Keratinocyte (primary cell): ENCODE measurements at places on chromosomes 16 and 17. TPM values are rescaled to one million over a fixed set of nuclear protein-coding genes. Genes with fewer than 3 reads are reported as not detected.

DNA sequence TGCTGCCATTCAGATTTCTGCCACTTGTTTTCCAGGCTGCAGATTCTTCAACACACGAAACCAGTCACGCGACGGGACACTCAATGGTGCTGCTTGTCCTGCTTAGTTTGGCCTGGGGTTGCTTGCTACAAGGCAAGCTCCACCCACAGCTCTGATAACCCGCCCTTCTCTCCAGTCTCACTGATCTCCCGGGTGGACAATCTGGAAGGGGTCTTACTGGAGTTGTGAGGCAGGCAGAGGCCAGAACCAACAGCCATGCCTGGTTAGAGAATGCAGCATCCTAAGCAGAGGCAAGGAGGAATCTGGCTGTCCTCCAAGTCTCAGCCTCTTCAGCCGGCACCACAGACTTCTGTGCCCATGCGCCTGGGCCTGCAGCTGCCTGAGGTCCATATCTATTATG lies 119.1 kb downstream of the KCNJ12 start:
- no peak overlapping the region for H3K27ac ChIP-seq
- no peak for DNase-seq
- H3K4me3 ChIP-seq, result no peak overlapping the region
- H3K36me3 ChIP-seq, result no peaks in the 10 kb centered on the region
- no peaks in the 10 kb centered on the region for H3K4me1 ChIP-seq
- peaks cover 5% of the 10 kb centered on the region for H3K27me3 ChIP-seq

DNA sequence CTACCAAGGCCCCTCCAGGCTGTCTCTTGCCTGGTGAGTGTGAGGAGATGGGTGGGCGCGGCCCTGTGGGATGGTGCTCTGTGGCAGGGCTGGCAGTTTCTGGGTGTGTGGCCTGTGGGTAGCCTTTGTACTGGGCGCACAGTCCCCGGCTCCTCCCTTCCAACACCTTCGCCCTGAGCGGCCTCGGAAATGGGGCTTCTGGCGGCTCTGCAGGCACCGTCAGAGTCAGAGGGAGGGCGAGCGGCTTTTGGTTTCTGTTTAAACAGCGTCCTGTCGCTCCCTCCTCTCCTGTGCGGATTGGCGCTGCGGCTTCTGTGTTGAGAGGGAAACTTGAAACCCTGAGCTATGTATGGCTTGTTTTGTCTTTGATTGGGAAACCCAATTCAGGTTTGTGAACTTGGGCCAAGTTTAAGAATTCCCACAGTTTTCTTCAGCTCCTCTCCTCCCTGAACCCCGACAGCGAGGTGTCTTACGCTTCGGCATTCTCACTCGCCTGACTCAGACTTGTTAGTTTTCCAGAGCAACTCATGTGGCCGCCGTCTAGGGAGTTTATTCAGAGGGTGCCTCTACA lies 8.3 kb upstream of the ZNF750 start:
- H3K27ac ChIP-seq, result no peak overlapping the region
- H3K27me3 ChIP-seq, result no peaks in the 10 kb centered on the region
- H3K36me3 ChIP-seq, result no peaks in the 10 kb centered on the region
- no peak overlapping the region for H3K4me3 ChIP-seq
- no peak for DNase-seq

DNA sequence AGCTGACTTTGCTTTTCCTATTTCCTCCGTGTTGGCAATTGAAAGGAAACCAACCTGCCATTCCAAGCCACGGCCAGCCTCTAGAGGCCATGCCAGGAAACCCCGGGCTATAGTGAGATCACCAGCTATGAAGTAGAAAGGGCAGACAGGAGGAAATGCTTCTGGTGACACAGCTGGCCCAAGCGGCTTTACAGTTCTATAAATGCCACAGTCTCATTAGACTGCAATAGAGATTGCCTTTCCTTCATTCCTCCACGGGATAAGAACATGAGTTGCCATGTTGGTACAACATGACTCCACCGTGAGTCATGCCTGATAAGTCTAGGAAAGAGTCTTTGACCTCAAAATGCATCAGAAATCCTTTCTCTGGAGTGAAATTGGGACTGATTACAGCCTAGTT lies 384.9 kb downstream of the GRIN2A start:
- peak; percentile 7 for DNase-seq
- H3K27ac ChIP-seq, result no peak overlapping the region
- no peak overlapping the region for H3K4me3 ChIP-seq
- no peaks in the 10 kb centered on the region for H3K4me1 ChIP-seq
- no peaks in the 10 kb centered on the region for H3K27me3 ChIP-seq

GRCh38 chr16:66007717-66008116 lies 358.8 kb upstream of the CDH5 start:
- no peaks in the 10 kb centered on the region for H3K27me3 ChIP-seq
- no peaks in the 10 kb centered on the region for H3K4me1 ChIP-seq
- no peak overlapping the region for H3K4me3 ChIP-seq
- DNase-seq, result no peak
- H3K27ac ChIP-seq, result no peak overlapping the region

- peaks cover 9% of the 10 kb centered on the region for H3K36me3 ChIP-seq
- no peak overlapping the region for H3K27ac ChIP-seq
- H3K27me3 ChIP-seq, result no peaks in the 10 kb centered on the region
- DNase-seq, result no peak
These were observed 28.0 kb downstream of the NXN start for GRCh38 chr17:951325-952132.

The SLFN12L gene
- 0.05 to 0.09 TPM (median 0.06 TPM) in 3 replicates for polyA plus RNA-seq

- H3K4me1 ChIP-seq, result peaks cover 12% of the 10 kb centered on the region
- no peak overlapping the region for H3K27ac ChIP-seq
- no peaks in the 10 kb centered on the region for H3K27me3 ChIP-seq
- H3K4me3 ChIP-seq, result no peak overlapping the region
- no peaks in the 10 kb centered on the region for H3K36me3 ChIP-seq
These were observed 2.0 kb downstream of the NHERF2 start for GRCh38 chr16:2028620-2029220.
